ENCODE measurements at places on chromosomes 3 and 15.

- DNase-seq, result no peak
Measured at GRCh38 chr15:65414841-65415621, 7.7 kb downstream of the IGDCC4 start.

- DNase-seq, result no peak
Measured at GRCh38 chr15:74723754-74724334, 1.5 kb downstream of the CYP1A1 start.

DNA sequence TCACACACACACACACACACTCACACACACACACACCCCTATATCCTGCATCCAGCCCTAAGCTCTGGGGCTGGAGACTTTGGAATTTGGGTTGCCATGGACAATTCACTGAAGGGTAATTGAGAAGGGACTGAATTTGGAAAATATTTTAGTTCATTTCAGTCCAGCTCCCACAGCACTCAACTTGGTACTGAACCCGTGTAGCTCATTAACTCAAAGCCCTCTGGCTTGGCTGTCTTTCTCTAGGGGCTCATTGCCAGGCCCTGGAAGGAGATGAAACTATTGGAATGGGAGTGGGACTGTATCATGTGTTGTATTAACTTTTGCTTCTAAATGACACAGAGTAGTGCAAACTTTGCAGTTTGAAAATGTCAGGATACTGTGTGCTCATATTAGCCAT is 157.3 kb downstream of the EPHB1 start:
- no peak for DNase-seq

DNA sequence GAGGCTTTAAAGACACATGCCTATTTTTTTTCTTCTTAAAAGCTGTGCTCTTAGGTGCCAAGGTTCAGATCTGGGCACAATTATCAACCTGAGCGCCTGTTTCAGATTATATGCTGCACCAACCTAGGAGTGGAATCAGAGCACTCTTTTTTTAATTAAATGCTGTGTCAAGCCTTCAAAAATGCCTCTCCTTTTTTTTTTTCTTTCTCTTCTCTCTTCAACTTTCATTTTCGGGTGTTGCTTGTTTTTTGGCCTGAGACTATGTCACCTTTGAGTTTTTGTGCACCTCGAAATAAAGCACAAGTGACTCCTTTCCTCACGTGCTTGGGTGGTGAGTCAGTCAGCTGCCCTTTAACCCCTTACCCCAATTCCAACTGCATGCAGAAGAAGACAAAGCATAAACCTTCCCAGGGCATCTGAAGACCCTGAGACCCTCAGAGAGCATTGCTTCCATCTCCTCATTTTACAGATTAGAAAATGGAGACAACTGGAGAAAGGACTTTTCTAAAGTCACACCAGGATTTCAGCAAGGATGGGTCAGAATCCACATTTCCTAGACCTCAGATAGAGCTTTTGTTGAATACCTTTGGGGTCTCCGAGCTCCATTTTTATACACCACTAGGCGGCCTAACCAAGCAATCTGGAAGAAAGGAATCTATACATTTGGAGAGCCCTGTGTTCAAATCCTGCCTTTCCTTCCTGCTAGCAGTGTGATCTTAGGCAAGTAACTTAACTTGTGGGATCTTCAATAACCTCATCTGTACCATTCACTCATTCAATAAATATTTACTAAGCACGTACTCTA is 631 bp upstream of the PRICKLE2 start:
- DNase-seq, result no peak

Data from activated CD4-positive, alpha-beta T cell treated with anti-CD3 and anti-CD28 coated beads, Interleukin-2, amount 50 U/mL, for 48 hours (primary cell).